ENCODE measurements at places on chromosomes 2 and 18. TPM values are rescaled to one million over a fixed set of nuclear protein-coding genes. Genes with fewer than 3 reads are reported as not detected.

Gene LOXHD1
- total RNA-seq: not detected

Gene PRSS56
- total RNA-seq: not detected

Gene PPP1R1C
- total RNA-seq: 0.47 TPM

Gene CCDC74B
- total RNA-seq: 10.6 TPM

Gene EDAR
- total RNA-seq: not detected

Gene CCDC178
- 0.94 TPM for total RNA-seq

Gene ASXL3
- 0.69 TPM for total RNA-seq

Gene MC4R
- total RNA-seq: not detected

Gene UGT1A6
- not detected for total RNA-seq

Gene ROCK2
- 36.7 TPM for total RNA-seq

All from bronchial smooth muscle cell (primary cell).